NCI-H1694 (cell line): ENCODE measurements at places on chromosomes 12 and 14.

GRCh38 chr14:49770212-49770817, 2.4 kb downstream of the KLHDC2 start:
- no peak for DNase-seq

DNA sequence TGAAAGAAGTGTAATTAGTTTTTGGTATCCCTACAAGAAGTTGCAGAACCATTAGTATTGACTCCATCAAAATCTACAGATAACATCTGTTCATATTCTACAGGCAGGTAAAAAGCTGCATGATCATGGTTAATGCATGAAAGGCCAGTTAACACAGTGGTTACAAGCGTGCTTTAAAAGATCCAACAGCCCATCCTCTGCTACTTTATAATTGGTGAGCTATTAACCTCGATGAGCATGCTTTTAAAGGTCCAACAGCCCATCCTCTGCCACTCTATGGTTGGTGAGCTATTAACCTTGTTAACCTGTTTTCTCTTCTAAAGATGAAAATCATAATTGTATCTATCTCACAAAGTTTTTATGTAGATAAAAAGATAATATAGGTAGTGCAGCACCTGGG, 289.3 kb downstream of the DUSP6 start:
- no peak for DNase-seq

- no peak for DNase-seq
Observed at GRCh38 chr12:41869432-41869831, 275.2 kb downstream of the GXYLT1 start.

DNA sequence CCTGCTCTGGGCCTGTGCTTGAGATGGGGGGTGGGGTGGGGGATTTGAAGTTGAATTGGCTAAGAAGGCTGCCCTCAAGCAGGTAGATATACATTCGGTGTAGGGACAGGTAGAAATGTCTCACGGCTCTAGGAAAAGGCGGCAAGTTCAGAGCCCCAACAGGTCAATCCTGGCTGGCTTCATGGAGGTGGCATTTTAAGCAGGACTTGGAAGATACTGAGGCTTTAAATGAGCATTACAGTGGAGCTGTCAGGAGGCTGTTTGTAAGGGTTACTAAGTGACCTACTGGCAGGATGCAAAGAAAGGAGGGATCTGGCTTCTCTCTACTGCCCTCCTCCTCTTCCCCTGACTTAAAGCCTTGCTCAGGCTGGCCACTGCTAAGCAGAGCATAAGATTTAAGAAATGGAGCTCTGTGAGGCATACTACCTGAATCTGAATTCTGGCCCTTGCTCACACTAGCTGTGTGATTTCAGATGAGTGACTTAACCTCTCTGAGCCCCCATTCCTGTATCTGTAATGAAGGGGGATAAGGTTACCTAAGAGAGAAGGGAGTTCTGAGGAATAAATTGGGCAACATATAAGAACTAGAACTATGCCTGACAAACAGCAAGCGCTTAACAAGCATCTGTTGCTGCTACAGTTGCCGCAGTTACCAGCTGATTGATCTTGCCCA, 61.6 kb downstream of the SLC24A4 start:
- DNase-seq: no peak

- no peak for DNase-seq
Observed at GRCh38 chr12:690466-690865, 27.2 kb upstream of the NINJ2 start.

GRCh38 chr12:38501481-38501880, 184.9 kb downstream of the ALG10B start:
- DNase-seq: no peak

DNA sequence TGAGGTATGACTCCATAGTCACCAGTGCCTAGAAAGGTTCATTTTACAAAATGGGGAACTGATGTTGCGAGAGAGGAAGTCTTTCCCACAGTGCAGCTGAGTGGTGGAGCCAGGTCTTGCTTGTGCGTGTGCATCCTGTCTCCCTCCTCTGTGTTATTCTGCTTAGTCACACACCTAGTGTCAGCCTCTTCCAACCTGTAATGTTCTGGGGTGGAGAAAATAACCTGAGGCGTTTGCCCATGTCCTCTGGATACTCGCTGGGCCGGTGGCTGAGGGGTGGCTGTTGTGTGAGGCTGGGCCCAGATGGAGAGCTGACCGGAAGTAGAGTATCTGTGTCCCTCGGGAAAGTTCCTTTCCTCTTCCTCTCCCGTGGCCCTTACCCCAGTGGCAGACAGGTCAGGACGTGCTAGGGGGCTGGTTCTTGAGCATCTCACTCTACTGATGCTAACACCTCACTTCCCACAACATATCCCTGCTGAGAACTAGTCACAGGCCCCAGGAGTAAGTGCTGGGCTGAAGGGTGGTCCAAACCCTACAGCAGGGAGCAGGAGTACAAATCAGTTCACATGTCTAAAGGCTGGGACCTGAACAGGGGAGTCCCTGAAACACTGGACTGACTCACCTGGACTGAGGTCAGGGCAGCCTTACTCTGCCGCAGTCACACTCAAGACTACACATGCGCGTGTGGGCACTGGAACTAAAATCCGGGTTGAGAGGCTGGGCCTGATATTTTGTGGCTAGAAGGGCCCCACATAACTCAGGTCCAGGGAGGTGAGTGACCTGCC, 7.0 kb downstream of the MLF2 start:
- DNase-seq: no peak

GRCh38 chr12:49403971-49404450, 36.7 kb downstream of the SPATS2 start:
- DNase-seq: no peak

- DNase-seq: no peak
Observed at GRCh38 chr12:6828781-6829535, 751 bp downstream of the P3H3 start.

- DNase-seq: no peak
Observed at GRCh38 chr12:2797721-2798418, 3.1 kb downstream of the FKBP4 start.

- no peak for DNase-seq
Observed at GRCh38 chr14:105224845-105225570, 23.3 kb upstream of the BTBD6 start.

GRCh38 chr12:65269603-65270002, 8.9 kb upstream of the MSRB3 start:
- no peak for DNase-seq

- DNase-seq: no peak
Observed at GRCh38 chr12:130166306-130166705, 4.0 kb downstream of the FZD10 start.

- DNase-seq: no peak
Observed at GRCh38 chr12:113333877-113334785, 778 bp downstream of the SLC8B1 start.
